ENCODE measurements at places on chromosomes 2 and 18.
A peak's percentile ranks its signal among the peaks of the same experiment; 100 is the strongest.

GRCh38 chr2:191783416-191783815, 63.5 kb downstream of the CAVIN2 start:
- DNase-seq: no peak

DNA sequence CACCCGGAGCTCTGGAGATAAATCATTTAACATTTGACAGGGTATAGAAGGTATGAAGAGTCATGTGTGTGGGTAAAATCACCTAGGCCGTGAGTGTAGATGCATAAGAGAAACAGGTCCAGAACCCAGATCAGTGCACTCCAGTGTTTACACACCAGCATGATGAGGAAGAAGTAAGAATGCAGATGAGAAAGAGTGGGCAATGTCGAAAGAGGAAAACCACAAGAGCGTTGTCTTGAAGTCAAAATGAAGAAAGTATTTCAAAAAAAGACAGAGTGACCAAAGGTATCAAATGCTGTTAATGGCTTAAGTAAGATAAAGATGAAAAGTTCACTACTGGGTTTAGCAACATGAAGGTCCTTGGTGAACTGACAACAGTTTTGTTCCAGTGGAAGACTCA, 32.0 kb upstream of the PLB1 start:
- DNase-seq: no peak

- DNase-seq: no peak
These were observed 46.9 kb downstream of the TMEM17 start for GRCh38 chr2:62459106-62459505.

- no peak for DNase-seq
These were observed 84.9 kb downstream of the TPO start for GRCh38 chr2:1498176-1498575.

GRCh38 chr2:48459466-48459865, 70.5 kb upstream of the STON1 start:
- DNase-seq: no peak

GRCh38 chr2:75606761-75607399, 39.7 kb upstream of the MRPL19 start:
- DNase-seq: no peak

DNA sequence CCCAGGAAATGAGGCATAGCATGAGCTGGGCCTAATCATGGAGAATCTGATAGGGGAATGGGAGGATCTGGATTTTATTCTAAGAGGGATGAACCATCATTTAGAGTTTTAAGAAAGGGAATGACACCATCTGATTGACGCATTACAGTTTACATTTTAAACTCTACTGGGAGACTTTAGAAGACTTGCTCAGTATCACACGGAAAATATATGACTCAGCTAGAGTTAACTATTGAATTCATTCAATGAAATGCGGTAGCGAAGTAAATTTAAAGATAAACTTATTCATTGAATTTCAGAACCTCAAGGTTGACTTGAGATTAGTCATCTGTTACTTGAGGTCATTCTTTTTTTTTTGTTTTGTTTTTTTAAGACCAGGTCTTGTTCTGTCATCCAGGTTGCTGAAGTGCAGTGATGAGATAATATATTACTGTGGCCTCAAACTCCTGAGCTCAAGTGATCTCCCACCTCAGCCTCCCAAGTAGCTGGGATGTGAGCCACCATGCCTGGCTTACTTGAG, 25.0 kb downstream of the MC4R start:
- no peak for DNase-seq

- peak; percentile 12 for DNase-seq
These were observed 123.8 kb downstream of the AKAIN1 start for GRCh38 chr18:5073026-5073944.

GRCh38 chr2:45843136-45843535, 191.7 kb downstream of the PRKCE start:
- DNase-seq: no peak

GRCh38 chr2:5938566-5938896, 246.3 kb downstream of the SOX11 start:
- DNase-seq: no peak

DNA sequence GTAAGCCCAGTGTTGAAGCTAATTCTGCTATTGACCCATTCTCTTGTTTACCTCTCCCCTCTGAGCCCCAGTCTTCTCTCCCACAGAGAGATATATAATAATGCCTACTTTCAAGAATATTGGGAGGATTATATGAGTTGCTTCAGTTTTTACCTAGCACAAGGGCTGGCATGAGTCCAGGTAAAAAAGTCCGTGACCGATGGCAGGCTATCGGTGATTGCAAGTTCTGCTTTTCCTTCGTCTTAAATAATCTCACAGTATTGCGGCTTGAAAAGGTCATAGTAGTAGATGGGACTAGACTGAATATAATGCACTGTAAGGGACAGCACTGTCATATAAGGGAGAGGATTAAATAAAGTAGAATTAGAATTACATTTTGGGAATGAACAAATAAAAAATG, 77.6 kb downstream of the KIF5C start:
- DNase-seq: no peak

DNA sequence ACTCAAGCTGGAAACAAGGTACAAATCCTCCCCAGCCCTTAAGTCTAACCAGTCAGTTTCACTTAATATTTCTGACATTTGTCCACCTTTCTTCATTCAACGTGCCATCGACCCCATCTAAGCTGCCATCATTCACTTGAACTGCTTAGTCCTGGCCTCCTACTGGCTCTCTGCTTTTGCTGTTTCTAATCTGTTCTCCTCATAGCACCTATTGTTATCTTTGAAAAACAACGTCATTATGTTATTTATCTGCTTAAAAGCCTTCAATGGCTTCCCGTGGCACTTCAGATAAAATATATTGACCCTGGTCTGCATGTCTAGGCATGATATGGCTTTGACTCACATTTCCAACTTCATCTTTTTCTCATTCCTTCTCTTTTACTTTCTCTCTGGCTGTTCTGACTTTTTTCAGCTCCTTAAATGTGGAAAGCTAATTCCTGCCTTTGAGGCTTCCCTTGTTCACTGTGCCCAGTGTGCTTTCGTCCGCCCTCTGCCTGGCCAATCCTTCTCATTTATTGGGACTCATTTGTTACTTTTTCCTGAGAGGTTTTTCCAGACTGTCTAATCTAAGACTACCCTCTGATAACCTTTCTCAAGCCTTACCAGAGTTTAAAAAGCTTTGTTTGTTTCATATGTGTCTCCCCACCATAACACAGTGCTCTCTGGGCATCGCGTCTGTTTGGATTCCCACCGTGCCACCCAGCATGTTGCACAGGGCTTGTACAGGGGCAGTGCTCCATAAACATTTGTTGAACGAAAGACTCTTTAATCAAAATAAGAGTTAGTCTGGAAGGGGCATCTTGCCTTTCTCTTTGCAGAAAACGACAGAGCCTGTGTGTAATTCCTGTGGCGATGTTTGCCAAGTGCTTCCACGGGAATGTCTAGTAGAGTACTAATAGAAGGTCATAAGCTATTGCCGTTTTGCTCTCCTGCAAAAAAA, 183.9 kb downstream of the FMNL2 start:
- no peak for DNase-seq

DNA sequence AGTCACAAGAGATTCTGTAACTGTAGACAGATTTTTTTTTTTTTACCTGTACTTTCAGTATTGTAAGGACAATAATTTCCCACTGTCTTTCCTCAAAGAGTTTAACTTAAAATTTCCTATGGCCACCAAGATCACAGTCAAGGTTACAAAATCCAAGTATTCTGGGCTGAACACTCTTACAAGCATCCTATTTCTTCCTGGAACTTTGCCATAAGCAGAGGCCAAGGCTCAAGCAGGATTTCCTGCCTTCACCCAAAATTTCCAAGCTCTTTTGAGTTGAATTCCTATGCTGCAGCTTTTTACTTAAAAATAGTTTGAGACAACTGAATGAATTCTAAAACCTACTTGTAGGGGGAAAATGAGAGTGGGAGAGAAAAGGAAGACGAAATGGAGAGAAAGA, 299.4 kb downstream of the ZNF516 start:
- no peak for DNase-seq

GRCh38 chr2:214127170-214127569, 283.7 kb upstream of the VWC2L start:
- no peak for DNase-seq

DNA sequence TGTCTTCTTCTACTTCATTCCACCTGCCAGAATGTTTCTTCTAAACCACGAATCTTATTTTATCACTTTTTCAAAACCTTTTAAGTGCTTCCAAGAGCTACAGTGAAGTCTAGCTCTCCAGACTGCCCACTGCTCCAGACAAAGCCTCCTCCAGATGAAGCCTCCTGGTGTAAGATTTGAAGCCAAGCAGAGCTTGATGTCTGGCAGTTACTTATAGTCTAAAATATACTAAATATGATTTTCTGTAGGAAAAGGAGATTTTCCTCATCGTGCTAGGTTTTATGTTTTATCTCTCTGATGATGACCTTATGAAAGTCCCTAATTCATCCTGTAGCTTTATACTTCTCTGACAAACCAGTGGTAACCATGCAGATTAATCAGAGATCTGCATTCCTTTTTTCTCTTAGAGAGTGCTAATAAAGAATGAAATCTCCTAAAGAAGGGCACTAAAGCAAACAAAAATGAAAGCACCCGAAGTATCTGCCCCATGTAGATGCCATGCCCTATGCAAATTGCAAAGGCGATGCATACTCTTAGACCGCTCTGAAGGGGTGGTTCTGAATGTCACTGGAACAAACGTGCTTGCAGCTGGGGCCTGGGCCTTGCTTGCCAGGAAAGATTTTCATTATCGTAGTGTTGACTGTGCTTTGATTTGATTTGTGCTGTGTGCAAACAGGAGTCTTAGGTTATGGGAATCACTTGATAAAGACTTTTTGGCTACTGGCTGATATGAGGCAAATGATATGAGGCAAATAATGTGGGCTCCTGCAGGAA, 314.2 kb downstream of the PID1 start:
- DNase-seq: no peak

DNA sequence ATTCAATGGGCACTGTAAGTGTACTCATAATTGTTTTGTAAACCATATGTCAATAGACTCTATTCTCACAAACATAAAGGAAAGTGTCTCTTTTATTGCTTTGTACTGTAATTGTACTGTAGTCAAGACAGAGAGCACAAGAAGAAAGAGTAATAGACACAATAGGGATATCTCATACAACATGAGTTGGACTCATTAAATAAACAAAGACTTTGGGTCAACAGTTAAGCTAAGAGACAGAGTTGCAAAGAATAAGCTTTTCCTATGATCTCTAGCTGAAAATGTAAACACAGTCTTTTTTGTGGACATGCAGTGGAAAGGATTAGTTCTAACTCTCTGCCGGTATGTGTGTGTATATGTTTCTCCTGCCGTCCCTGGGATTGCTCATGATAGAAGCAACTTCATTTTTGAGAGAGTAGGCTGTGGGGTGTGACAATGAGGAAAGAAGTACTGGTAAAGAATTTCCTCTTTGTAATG, 13.9 kb upstream of the KYNU start:
- DNase-seq: no peak

DNA sequence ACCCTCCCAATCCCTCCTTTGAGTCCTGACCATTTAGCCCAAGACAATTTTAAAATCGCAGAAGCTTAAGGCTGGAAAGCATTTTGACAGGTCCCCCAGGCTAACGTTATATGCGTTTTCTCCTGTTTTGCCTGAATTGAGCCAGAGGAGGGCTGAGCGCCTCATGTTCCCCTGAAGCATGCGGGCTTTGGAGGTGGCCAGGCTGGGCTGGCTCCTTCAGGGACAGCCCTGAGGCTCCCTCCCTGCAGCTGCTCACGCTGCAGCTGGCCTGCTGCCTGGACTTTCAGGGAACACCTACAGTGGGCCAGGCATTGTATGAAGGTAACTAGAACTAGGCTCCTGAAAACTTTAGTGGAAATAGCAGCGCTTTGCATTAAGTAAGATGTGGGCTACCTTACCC, 179.2 kb downstream of the ACKR3 start:
- no peak for DNase-seq

GRCh38 chr2:143420313-143420712, 291.1 kb downstream of the ARHGAP15 start:
- no peak for DNase-seq

GRCh38 chr18:13241893-13242175, 23.3 kb downstream of the LDLRAD4 start:
- DNase-seq: no peak

DNA sequence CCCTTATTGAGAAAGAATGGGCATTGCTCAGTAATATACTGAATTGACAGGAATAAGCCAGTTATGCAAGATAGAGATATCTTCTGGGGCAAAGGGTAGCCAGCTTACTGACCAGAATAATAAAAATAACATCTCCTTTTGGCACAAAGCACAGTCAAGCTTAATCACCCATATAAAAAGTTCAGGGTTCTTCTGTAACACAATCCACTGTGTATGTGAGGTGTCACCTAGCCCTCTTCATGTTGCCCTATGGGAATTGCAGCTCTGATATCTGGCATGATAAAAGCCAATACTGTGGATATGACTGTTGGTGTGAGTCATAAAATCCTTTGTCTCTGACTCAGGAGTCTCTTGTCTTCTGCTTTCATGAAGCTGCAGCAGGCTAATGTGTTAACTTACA, 90.8 kb downstream of the DSEL start:
- peak; percentile 28 for DNase-seq

DNA sequence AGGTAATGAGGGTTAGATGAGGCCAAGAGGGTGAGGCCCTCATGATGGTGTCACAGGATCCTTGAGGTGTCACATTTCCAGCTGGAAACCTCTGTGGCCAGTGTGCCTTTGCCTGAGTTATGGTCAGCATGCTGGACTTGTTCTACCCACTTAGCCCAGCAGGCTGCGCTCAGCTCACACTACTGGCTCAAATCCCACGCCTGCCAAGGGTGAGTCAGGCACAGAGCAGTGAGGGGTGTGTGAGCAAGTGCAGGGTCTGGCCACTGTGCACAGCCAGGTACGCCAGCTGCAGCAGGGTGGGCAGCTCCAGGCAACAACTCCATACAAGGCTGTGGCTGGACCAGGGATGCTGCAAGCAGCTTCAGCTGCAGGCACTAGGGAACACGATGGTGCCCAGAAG, 616.6 kb upstream of the FSHR start:
- DNase-seq: no peak

DNA sequence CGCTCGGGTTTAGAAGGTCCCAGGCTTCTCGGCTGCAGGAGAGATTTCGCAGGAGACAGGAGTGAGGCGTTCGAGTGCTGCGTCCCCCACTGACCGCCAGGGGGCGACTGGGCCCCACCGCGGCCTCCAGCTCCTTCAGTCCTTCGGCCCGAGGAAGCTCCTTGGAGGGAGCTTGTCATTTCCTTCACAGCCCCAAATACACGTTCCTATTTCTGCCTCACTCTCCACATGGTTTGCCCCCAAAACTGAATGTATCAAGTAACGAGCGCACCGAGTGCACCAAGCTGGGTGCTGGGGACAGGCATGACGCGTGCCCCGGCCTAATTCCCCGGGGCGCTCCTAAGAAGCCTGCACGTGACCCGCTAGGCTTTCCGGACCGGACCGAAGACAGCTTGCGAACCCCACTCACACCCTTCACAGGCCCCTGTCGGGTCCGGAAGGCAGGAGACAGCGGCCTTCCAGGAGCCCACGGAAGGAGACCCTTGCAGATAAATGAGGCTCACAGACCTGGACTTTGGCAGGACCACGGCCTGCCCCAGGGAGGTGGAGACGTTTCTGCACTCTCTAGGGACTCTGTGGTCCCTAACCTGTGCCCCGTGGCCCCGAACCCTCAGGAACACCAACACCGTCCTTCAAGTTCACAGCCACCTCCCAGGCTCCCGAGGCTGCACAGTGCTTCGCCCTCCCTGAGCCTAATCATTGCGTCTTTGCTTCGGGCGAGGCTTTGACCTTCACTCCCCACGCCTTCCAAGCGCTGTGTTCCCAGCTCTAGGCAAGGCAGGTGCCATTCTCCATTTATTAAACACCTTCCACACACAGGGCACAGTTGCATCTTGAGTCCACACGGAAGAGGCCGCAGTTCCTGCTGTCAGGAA, 13.0 kb upstream of the FAHD2A start:
- DNase-seq: peak; percentile 59

Measured in activated CD4-positive, alpha-beta T cell treated with anti-CD3 and anti-CD28 coated beads, Interleukin-2, Interleukin-4, amounts not matched to agents 100 ng/mL and 50 ng/mL, durations not matched to agents 16 hours and 8 hours (primary cell).